ENCODE measurements at places on chromosomes 12 and 14.

DNA sequence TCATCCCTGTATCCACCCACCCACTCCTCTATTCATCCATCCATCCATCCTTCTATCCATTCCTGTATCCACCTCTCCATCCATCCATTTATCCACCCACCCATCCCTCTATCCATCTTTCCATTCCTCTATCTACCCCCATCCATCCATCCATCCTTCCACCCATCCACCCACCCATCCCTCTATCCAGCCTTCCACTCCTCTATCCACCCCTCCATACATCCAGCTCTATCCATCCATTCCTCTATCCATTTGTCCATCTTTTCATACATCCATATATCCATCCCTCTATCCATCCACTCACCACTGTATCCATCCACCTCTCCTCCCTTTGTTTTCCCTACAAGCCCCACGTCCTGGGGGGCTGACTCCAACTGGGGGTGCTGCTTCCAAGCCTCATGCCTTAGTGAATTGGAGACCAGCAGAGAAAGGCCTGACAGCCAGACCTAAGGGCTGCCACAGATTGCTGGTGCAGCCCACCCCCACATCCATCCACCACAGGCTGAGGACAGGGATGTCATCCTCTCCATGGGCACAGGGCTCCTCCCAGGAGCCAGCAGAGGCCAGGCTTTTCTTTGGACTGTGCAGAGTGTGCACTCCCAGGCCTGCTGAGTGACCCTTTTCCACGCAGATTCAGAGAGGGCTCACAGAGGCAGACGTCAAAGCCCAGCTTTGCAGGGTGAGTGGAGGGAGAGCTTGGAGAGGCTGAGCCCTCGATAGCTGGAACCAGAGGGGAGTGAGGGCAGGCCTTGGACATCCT is 18.9 kb upstream of the GPR132 start:
- no peak for DNase-seq

GRCh38 chr12:123358035-123358434 is 6.6 kb downstream of the SBNO1 start:
- no peak for DNase-seq

- DNase-seq = no peak
These were observed 19.1 kb upstream of the DHRS7 start for GRCh38 chr14:60184146-60184904.

DNA sequence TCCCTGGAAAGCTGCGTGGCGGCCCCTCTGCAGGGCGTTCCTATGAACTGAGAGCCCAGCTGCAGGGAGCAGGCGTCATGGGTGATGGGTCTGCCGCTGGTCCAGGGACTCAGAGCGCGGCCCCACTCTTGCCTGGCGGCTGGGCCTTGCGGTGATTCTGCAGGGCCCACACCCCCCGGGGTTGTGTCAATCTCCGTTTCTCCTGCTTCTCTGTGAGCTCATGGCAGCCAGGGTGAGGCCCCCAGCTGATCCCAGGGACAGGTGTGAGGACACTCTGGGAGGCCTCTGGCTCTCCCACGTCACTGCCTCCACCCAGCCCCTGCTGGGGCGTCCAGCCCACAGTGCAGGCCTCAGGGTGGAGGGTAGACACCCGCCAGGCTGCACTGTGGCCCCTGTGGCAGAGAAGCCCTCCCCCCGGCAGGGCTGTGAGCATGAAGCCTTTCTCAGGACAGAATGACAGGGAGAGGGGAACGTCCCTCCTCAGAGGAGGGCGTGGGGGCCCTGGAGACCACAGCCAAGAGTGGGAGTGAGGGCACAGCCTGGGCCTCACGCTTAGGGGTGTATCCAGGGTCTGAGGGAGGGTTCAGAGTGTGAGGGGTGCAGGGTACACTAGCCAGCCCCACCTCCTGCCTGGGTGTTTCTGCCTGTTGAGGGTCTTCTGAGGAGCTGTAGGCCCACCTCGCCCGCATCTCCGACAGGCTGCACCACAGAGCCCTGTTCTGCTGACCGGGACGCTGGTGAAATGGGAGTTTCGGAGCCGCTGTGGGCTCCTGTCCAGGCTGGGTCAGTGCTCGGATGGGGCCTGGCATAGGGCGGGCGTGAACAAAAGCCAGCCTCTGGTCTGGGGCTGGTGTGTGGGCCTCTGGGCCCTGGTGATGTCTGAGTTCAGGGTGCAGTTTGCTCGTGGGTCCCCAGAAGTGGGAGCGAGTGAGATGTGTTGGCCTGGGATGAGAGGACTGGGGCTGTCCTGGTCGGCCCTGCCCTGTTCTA is 26.7 kb upstream of the CRIP2 start:
- no peak for DNase-seq

- DNase-seq = no peak
These were observed 127.7 kb upstream of the MAX start for GRCh38 chr14:65229748-65230728.

DNA sequence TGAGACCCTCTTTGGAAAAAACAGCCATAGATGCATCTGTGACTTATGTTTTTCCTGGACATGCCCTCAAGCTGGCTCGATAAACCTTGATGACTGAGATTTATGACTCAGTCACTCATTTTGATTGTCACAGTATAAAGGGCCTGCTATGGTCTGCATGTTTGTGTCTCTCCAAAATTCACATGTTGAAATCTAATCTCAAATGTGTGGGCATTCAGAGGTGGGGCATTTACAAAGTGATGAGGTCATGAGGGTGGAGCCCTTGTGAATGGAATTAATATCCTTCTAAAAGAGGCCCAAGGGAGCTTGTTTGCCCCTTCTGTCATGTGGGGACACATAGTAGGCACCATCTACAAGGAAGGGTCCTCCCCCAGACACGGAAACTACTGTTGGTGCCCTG is 372.9 kb downstream of the APAF1 start:
- DNase-seq = no peak

DNA sequence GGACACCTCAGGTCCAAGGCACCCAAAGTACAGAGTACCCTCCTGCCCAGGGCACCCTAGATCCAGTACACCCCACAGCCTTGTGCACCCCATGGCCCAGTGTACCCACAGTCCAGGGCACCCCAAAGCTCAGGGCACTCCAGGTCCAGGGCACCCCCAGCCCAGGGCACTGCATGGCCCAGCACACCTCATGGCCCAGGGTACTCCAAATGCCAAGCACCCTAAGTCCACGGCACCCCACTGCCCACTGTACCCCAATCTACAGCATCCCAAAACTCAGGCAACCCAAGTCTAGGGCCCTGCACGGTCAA is 6.0 kb downstream of the JAG2 start:
- no peak for DNase-seq

GRCh38 chr12:66538970-66539369 is 139.9 kb downstream of the GRIP1 start:
- no peak for DNase-seq

DNA sequence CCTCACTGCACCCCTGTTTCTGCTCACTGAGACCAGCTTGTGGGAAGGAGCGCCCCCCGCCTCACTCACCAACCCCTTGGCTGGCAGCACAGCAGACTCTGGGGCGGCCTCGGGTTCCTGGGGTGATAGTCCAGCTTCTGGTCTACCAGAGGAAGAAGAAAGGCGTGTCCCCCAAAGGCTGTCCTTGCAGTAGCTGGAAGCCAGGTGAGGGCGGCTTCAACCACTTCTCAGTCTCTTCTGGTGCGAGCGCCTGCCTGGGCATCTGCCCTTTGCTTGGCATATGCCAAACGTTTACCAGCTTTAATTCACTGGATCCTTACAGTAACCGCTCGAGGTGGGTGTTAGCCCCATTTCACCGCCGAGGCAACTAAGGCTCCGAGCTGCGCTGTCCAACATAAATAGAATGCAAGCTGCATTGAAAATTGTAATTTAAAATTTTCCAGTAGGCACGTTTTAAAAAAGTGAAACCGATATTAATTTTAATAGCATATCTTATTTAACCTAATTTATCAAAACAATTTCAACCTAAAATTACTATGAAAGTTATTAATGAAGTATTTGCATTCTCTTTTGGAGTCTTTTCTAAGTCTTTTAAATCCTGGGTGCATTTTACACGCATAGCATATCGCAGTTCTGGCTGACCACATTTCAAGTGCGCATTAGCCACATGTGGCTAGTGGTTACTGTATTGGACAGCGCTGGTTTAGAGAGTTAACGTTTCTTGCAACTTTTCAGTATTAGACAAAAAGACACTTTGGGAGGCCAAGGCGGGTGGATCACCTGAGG is 872 bp downstream of the FAM177A1 start:
- DNase-seq = no peak

- DNase-seq = no peak
These were observed 32.6 kb downstream of the ETNK1 start for GRCh38 chr12:22657538-22657937.

DNA sequence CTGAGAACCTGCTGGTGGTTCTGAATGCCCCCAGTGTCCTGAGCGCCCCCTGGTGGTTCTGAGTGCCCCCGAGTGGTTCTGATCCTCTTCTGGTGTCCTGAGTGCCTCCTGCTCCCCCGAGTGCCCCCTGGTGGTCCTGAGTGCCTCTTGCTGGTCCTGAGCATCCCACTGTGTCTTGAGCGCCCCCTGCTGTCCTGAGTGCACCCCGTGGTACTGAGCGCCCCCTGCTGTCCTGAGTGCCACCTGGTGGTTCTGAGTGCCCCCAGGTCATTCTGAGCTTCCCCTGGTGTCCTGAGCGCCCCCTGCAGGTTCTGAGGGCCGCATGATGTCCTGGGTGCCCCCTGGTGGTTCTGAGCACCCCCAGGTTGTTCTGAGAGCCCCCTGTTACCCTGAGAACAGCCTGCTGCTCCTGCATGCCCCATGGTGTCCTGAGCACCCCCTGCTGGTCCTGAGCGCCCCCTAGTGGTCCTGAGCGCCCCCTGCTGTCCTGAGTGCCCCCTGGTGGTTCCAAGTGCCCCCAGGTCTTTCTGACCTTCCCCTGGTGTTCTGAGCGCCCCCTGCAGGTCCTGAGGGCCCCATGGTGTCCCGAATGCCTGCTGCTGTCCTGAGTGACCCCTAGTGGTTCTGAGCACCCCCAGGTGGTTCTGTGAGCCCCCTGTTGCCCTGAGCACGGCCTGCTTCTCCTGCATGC is 1165.4 kb downstream of the TMEM121 start:
- DNase-seq = no peak

DNA sequence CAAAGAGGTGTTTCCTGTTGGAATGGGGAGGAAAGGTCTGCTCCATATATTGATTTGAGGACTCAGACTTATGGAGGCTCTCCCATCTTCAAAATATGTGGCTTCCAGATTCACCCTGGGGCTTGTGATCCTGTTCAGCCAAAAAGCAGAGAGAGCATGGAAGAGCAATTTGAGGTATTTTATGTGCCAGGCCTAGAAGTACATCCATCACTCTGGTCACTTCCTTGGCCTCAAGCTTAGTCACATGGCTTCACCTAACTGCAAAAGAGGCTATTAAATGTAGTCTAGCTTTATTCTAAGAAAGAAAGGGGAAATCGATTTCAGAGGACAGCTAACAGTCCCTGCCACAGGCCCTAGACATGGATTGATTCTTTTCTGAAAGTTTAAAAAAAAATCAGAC is 86.2 kb downstream of the C12orf50 start:
- DNase-seq = no peak

GRCh38 chr14:75648066-75648838 is 12.4 kb downstream of the ERG28 start:
- no peak for DNase-seq

DNA sequence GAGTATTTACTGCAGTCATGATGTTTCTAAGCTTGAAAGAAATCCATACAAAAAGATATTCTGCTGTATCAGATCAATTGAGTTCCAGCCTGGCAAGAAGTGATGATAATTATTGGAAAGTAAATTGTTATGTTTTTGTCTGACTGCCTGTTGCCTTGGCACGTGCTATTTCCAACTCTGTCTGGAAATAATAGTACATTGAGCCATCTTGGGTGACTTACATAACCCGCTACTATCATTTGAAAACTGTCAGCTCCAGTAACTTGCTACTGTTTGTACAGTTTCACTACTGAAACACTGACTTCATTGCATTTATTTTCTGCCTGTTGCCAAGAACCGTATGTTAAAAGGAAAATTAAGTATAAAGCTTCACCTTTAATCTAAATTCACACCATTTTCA is 318.6 kb downstream of the ITPR2 start:
- DNase-seq = no peak
